ENCODE measurements at places on chromosomes 6 and 20.
A peak's percentile ranks its signal among the peaks of the same experiment; 100 is the strongest.

DNA sequence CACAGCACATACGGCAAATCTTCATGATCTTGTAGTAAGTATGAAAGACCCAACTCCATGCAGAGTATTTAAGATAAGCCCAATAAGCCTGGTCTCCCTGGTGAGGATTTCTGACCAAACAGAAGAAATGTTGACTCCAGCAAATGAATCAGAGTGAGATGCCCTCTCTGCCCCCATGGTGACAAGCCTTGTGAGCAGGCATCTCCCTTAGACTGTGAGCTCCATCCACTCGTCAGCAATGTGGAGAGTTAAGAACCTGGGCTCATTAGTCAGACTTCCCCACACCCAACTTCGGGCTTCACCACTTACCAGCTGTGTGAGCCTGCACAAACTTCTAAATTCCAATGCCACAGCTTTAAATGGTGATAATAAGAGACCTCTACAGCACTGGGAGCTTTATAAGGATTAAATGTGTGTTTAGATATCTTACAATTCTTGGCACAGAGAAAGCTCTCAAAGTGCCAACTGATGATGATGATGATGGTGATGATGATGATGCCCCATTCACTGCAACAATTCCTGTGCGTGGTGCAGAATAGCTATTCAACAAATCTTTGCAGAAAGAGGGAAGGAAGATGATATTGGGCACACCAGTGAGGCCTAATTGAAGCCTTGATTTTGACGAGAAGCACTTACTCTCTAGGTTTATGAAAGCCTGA, 253.4 kb upstream of the TAB2 start:
- DNase-seq: no peak

- no peak for DNase-seq
Measured at GRCh38 chr6:138285800-138286199, 67.5 kb upstream of the PBOV1 start.

GRCh38 chr6:31791324-31792089, 4.0 kb downstream of the VARS1 start:
- peak; percentile 21 for DNase-seq

- no peak for DNase-seq
Measured at GRCh38 chr6:16991981-16992629, 109.7 kb upstream of the STMND1 start.

DNA sequence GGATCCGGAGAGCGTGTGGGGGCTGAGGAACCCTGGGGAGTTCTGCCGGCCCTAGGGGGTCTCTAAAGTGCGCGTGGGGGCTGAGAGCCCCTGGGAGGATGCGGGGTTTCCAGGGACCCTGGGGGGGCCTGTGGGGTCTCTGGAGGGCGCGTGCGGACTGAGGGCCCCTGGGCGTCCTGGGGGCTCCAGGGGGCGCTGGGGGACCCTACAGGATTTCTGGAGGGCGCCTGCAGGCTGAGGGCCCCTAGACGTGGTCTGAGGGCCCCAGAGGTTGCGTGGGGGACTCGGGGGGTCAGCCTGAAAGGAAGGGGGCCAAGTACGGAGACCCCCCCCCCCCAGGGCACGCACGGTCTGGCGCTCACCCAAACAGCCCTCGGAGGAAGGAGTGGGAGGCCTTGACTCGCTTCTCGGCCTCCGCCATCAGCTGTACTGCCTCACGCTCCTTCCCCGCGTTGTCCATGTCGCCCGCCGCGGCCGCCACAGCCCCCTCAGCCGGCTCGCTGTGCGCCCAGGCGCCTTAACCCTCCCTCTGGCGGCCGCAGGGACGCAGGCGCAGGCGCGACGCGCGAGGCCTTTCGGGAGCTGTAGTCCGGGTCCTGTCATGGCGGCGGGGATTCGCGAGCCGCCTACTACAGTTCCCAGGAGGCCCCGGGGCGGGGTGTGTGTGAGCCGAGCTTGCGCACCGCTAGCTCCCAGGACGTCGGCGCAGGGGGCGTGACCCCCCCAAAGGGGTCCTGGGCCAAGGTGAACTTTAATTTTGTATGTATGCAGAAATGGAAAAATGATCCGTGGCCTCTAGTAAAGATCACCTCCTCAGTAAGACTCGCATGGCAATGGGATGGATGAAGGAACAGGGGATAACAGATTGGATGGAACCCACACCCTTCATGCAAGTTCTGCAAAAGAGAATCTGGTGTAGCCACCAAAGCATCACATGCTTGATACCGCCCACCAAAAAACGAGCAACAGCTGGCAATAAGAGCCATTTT, at the start of gene NAPB:
Gene NAPB (minus strand): TSS at position 546 of the 989 bp plus-strand sequence. CDS start 86 bp downstream, at position 460.
- peak; percentile 98 for DNase-seq

DNA sequence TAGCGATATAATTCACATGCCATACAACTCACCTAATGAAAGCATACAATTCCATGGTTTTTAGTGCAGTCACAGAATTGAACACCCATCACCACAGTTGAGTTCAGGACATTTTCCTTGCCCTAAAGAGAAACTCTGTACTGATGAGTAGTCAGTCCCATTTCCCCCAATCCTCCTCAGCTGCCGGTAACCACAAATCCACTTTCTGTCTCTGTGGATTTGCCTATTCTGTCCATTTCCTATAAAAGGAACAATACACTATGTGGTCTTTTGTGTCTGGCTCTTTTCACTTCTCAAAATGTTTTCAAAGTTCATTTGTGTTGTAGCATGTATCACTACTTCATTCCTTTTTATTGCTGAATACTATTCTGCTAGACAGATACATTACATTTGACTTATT, 67.9 kb upstream of the TGM3 start:
- DNase-seq: peak; percentile 39

DNA sequence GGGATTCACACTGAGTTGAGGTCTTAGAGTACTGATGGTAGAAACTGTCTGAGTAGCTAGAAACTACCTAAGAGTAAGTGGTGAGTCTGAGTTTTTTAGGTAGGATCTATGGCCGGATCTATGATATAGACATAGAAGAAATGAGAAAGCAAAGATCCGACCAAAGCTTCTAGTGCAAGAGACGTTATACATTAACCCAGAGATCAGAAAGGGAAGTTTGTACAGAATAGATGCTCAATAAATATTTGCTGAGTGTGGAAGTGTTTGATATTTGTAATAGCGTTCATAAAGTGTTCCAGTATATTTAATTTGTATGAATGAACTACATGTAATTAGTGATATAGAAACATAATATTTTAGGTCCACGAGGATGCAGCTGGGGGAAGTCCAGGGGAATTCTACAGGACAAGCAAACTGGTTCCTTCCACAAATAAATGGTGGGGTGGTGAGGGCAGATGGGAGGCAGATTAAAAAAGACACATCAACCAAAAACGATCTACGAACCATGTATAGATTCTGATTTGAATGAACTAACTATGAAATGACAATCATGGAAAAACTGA, 31.9 kb upstream of the JARID2 start:
- no peak for DNase-seq

GRCh38 chr20:47362361-47363219, 6.1 kb upstream of the ZMYND8 start:
- DNase-seq: peak; percentile 59

DNA sequence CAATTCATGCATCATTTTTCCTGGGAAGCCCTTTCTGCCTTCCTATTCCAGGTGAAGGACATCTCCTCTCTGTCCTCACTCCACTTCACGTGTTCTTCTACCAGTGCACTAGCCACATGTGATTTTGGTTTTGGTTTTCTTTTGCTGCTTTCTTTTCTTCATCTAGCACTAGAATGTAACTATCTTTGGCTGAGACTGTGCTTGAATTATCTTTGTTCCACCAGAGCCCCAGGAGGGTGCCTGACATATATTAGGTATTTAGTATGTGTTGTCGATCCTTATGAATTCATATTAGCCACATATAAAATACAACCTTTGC, 79.9 kb downstream of the VGLL2 start:
- DNase-seq: no peak

DNA sequence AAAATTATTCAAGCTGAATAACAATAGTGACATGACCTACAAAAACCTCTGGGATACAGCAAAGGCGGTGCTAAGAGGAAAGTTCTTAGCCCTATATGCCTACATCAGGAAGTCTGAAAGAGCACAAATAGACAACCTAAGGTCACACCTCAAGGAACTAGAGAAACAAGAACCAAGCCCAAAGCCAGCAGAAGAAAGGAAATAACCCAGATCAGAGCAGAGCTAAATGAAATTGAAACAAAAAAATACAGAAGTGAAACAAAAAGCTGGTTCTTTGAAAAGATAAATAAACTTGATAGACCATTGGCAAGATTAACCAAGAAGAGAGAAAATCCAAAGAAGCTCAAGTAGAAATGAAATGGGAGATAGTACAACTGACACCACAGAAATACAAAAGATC, 47.6 kb upstream of the NOTCH4 start:
- DNase-seq: peak; percentile 59

- DNase-seq: no peak
Measured at GRCh38 chr6:87870556-87870955, 168.5 kb upstream of the AKIRIN2 start.

DNA sequence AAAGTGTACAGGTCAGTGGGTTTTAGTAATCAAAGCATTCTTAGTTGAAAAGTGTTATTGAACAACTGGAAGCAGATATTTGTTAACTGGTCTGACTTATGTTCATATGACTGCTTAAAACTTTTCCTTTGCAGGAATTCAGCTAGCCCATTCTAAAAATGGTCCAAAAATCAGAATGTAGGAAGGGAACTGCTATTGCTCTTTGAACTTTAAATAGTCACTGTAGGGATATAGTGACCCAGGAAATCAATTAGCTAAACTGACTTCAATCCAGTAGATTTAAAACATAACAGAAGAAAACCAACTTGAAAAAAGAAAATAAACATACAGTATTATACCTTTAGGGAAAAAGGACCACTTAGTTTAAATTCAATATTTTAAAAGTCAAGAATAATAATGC, 25.5 kb downstream of the AKAP12 start:
- no peak for DNase-seq

DNA sequence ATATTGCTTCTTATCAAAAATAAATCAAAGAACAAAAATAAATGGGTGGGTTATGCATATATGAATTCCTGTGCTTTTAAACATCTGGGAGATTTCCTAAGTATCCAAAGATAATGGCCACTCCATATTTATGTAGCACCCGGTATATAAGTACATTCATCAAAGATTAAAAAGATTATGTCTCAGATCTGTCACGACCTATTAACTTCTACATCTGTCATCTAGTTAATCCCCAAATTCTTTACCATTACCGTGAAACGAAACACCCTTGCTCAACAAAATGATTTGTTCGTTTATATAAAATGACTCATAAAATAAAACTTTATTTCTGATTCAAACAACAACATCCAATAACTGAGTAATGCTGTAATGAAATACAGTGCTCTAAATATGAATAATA, 64.8 kb upstream of the FOXQ1 start:
- DNase-seq: no peak

DNA sequence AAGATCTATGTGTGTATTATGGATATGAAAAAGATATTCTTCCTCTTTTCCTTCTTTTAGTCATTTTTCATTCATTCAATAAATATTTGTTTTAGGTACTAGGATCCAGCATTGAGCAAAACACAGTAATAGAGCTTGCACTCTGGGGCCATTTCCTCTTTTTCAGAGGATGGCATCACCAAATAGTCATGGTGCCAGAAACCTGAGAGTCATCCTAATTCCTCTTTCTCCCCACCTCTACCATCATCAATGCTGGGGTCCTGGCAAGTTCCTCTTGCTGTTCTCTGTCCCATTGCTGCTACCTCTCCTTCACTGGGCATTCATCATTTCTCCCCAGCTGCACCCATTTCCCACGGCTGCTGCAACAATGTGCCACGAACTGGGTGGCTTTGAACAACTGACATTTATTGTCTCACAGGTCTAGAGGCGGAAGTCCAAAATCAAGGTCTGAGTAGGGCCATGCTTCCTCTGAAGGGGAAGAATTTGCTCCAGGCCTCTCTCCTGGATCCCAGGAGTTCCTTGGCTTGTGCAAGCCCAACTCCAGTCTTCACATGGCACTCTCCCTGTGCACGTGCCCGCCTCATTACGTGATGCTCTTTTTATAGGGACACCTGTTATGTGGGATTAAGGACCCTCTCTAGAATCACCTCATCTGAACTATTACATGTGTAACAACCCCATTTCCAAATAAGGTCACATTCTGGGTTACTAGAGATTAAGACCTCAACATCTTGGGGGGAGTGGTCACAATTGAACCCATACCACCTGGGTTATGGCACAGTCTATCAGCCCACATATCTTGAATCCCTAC, 9.5 kb upstream of the IGF2R start:
- DNase-seq: peak; percentile 93

DNA sequence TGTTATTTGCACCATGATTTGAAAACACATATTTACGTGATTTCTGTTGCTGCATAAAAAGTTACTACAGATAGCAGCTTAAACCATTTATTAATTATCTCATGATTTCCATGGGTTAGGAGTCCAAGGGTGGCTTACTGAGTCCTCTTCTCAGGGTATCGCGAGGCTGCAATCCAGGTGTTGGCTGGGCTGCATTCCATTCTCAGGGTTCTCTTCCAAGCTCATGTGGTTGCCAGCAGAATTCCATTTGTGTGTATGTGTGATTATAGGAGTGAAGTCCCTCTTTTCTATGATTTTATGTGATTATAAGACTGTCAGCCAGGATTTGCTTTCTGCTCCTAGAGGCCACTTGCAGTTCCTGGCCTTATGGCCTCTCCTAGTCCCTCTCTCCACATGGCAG, 135.1 kb downstream of the FAM83B start:
- DNase-seq: no peak

- DNase-seq: no peak
Measured at GRCh38 chr6:87887266-87887665, 160.4 kb upstream of the SPACA1 start.

GRCh38 chr6:11083491-11083890, 10.1 kb upstream of the SMIM13 start:
- DNase-seq: no peak

DNA sequence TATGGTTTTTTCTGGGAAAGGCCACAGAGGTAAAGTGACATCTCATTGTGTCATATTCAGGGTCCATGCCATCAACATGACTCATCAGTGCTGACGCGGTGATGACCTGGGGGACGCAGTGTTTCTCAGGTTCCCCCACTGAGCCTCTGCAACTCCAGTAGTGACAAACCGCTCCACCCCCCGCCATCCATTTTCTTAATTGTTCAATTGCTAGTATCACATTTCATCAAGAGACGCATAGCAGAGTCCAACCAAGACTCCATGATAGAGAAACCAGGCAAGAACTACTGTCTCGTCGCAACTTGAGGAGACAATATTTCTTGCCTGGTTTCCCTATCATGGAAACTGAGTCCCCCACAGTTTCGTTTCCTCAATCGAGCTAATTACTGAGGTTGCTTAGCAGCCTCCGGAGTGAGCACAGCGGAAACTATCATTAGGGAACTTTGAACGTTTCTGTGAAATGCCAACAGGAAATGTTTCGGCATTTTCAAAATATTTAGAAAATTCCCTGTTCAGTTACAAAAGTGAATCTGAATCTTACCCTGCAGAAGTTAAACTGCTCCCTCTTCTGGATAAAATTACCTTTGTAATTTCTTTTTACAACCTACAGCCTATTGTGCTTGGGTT, 12.2 kb upstream of the SERPINB1 start:
- DNase-seq: peak; percentile 87

GRCh38 chr20:55964790-55965189, 40.5 kb downstream of the CBLN4 start:
- no peak for DNase-seq
